Spleen (tissue), 13 donors: ENCODE measurements at places on chromosomes 13 and 19. TPM values are rescaled to one million over a fixed set of nuclear protein-coding genes. Genes with fewer than 3 reads are reported as not detected.
A peak's percentile ranks its signal among the peaks of the same experiment; 100 is the strongest.

ZNF627 gene
- polyA plus RNA-seq, result 4.5 TPM

MIR17HG gene
- polyA plus RNA-seq, result 6.0 TPM

TRPC4 gene
- polyA plus RNA-seq, result 0.10 TPM

MTRF1 gene
- polyA plus RNA-seq, result 17.8 TPM

SHC2 gene
- polyA plus RNA-seq, result 78.5 TPM

FFAR1 gene
- polyA plus RNA-seq, result 0.26 TPM

MRPL4 gene
- polyA plus RNA-seq, result 31.5 TPM

ZNF850 gene
- 0.51 TPM for polyA plus RNA-seq

NLRP7 gene
- polyA plus RNA-seq, result 0.09 TPM

IFNL1 gene
- not detected for polyA plus RNA-seq

ZNF681 gene
- polyA plus RNA-seq, result 1.7 TPM

TINCR gene
- 0.10 TPM for polyA plus RNA-seq

ZNF611 gene
- polyA plus RNA-seq, result 2.6 TPM

A1BG gene
- polyA plus RNA-seq, result 39.4 TPM

DNA sequence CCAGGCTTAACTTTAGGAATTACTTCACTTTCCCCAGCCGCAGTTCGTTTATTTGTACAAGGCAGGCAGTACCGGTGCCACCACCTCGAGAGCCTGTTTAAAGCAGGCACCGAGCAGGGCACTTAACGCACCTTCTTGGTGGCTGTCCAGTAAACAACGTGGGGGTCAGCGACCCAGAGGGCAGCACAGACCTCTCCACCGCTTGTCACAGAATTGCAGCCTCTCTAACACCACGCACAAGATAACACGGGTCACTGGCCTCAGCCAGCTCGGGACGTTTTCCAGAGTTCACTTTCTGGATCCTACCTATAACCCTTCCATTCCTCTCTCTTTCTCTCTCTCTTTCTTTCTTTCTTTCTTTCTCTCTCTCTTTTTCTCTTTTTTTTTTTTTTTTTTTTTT lies 16.8 kb upstream of the ELAVL1 start:
- no peaks in the 10 kb centered on the region for H3K36me3 ChIP-seq
- H3K4me3 ChIP-seq, result no peak overlapping the region
- no peak for DNase-seq
- no peaks in the 10 kb centered on the region for H3K4me1 ChIP-seq
- no peaks in the 10 kb centered on the region for H3K27me3 ChIP-seq

DNA sequence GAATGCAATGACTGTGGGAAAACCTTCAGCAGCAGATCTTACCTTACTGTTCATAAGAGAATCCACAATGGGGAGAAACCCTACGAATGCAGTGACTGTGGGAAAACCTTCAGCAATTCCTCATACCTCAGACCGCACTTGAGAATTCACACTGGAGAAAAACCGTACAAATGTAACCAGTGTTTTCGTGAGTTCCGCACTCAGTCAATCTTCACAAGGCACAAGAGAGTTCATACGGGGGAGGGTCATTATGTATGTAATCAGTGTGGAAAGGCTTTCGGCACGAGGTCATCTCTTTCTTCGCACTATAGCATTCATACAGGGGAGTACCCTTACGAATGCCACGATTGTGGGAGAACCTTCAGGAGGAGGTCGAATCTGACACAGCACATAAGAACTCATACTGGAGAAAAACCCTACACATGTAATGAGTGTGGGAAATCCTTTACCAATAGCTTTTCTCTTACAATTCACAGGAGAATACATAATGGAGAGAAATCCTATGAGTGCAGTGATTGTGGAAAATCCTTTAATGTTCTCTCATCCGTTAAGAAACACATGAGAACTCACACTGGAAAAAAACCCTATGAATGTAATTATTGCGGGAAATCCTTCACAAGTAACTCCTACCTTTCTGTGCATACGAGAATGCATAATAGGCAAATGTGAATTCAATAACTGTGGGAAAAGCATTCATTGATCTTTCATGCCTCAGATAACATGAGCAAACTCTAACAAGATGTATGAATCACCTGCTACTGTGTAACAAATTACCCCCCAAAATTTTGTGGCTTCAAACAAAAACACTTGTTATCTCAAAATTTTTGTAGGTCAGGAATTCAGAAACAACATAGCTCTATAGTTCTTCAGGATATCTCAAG lies 13.8 kb downstream of the ZNF557 start:
- H3K27me3 ChIP-seq, result no peaks in the 10 kb centered on the region
- no peak overlapping the region for H3K4me3 ChIP-seq
- peaks cover 78% of the 10 kb centered on the region for H3K36me3 ChIP-seq
- no peaks in the 10 kb centered on the region for H3K4me1 ChIP-seq
- H3K27ac ChIP-seq, result no peak overlapping the region

GRCh38 chr13:73708393-73708985 lies 425.7 kb downstream of the KLF12 start:
- no peaks in the 10 kb centered on the region for H3K27me3 ChIP-seq
- H3K27ac ChIP-seq, result no peak overlapping the region
- no peak overlapping the region for H3K4me3 ChIP-seq
- H3K36me3 ChIP-seq, result peaks cover 59% of the 10 kb centered on the region

DNA sequence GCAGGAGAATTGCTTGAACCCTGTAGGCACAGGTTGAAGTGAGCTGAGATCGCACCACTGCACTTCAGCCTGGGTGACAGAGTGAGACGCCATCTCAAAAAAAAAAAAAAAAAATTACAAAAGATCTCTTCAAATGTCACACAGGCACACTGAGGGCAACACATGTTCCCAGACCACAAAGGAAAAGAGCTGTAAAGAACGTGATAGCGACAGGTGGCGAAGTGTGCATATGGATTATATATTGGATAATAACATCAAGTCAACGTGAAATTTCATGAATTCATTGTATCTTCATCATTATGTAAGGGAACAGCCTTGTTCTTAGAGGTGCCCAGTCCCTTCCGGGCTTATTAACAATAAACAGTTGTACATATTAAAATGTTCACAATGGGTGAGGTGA lies 31.8 kb upstream of the DPP9 start:
- H3K4me3 ChIP-seq, result no peak overlapping the region
- H3K36me3 ChIP-seq, result no peaks in the 10 kb centered on the region
- H3K27me3 ChIP-seq, result peaks cover 11% of the 10 kb centered on the region
- H3K4me1 ChIP-seq, result peaks cover 10% of the 10 kb centered on the region
- no peak for DNase-seq
- H3K27ac ChIP-seq, result no peak overlapping the region

- no peaks in the 10 kb centered on the region for H3K36me3 ChIP-seq
- no peak for DNase-seq
- H3K4me3 ChIP-seq, result no peak overlapping the region
- no peaks in the 10 kb centered on the region for H3K27me3 ChIP-seq
- H3K4me1 ChIP-seq, result no peaks in the 10 kb centered on the region
Observed at GRCh38 chr19:39874404-39874803, 28.2 kb upstream of the FBL start.

DNA sequence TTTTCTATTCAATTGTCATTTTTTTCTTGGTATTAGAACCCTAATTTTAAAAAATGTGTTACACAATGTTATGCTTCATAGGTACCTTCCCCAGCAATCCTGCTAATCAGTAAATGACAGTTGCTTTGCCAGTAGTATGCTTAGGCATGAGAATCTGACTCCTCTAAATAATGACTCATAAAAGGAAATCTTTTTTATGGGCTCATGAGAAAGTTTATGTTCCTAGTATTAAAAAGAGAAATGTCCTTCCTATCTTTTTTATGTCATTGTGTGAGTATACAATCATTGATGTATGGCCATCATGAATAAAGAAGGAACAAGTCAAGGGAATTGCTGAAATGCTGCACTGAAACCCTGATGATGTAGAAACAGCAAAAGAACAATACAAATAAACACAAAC lies 1237.7 kb upstream of the PCDH20 start:
- H3K4me3 ChIP-seq, result no peak overlapping the region
- no peak overlapping the region for H3K27ac ChIP-seq
- no peaks in the 10 kb centered on the region for H3K4me1 ChIP-seq
- no peak for DNase-seq

- no peaks in the 10 kb centered on the region for H3K36me3 ChIP-seq
- DNase-seq, result peak; percentile 68
- no peaks in the 10 kb centered on the region for H3K4me1 ChIP-seq
Observed at GRCh38 chr19:351976-352625, 7.5 kb upstream of the MIER2 start.

DNA sequence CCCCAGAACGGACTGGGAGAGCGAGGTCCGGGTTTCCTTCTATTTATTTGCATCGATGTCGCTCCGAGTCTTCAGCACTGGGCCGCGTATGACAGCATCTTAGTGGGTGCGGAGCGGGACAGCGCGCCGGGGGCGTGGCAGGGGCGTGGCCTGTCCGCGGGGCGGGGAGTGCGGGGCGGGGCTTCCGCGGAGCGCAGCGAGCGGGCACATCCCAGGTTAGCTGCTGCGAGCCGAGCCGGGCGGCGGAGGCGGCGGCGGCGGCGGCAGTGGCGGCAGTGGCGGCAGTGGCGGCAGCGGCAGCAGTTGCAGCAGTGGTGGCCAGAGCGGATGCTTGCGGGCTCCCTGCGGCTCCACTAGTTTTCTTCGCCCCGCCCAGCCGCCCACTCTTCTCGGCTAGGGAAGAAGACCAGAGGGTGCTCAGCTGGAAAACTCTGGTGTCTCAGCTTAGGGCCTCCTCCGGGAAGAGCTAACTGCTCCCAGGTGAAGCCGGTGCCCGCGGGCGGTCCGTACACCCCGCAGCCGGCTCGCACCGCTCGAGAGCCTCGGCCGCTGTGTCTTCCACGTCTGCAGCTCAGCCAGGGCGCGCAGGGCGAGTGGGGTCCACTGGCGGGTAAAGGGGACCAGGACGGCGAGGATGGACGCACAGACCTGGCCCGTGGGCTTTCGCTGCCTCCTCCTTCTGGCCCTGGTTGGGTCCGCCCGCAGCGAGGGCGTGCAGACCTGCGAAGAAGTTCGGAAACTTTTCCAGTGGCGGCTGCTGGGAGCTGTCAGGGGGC lies at the start of gene GPC5:
Gene GPC5, plus strand, starts transcription at position 209 of the 776 bp plus-strand sequence.
- peaks cover 19% of the 10 kb centered on the region for H3K4me1 ChIP-seq
- DNase-seq, result peak; percentile 94
- no peaks in the 10 kb centered on the region for H3K36me3 ChIP-seq
- H3K27ac ChIP-seq, result no peak within 1 kb of the TSS

DNA sequence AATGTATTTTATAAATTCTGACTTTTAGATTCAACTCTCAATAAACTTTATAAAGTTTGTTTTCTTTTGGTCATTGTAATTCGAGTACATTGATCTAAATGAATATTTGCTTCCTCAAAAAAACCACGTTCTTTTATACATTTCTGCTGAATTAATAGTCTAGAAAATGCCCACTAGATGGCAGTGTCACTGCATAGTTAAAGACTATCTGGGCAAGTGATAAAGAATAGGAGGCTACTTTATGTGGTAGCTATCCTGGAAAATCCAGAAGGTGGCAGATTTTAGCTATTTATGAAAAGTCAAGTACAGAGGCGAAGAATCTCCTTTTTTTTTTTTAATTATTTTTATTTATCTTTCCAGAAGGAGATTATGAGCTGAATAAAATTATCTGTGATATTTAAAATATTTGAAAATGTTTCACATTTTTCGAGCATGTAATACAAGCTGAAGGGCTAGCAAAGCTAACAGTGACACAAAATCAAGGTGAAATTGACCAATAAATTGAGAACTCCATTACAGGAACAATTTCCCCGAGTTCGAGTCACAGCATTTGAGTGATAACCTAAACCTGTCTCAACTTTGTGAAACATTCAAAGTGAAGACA lies 221.8 kb downstream of the OLFM4 start:
- no peaks in the 10 kb centered on the region for H3K4me1 ChIP-seq
- no peak overlapping the region for H3K27ac ChIP-seq
- H3K27me3 ChIP-seq, result peaks cover 4% of the 10 kb centered on the region
- H3K36me3 ChIP-seq, result no peaks in the 10 kb centered on the region

GRCh38 chr13:94849254-94849653 lies 136.9 kb upstream of the SOX21 start:
- DNase-seq, result no peak
- H3K4me3 ChIP-seq, result no peak overlapping the region

GRCh38 chr13:73065036-73065435 lies 6.2 kb downstream of the KLF5 start:
- H3K4me1 ChIP-seq, result peaks cover 3% of the 10 kb centered on the region
- no peaks in the 10 kb centered on the region for H3K36me3 ChIP-seq
- no peak overlapping the region for H3K4me3 ChIP-seq
- H3K27me3 ChIP-seq, result peaks cover 6% of the 10 kb centered on the region

DNA sequence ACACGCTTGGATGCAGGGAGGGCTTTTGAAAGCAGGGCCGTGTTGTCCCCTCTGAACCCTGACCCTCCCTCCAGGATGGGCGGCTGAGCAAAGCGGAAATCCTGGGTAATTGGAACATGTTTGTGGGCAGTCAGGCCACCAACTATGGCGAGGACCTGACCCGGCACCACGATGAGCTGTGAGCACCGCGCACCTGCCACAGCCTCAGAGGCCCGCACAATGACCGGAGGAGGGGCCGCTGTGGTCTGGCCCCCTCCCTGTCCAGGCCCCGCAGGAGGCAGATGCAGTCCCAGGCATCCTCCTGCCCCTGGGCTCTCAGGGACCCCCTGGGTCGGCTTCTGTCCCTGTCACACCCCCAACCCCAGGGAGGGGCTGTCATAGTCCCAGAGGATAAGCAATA lies 15.2 kb downstream of the RCN3 start:
- no peak overlapping the region for H3K4me3 ChIP-seq
- H3K4me1 ChIP-seq, result peaks cover 12% of the 10 kb centered on the region
- H3K36me3 ChIP-seq, result peaks cover 61% of the 10 kb centered on the region

DNA sequence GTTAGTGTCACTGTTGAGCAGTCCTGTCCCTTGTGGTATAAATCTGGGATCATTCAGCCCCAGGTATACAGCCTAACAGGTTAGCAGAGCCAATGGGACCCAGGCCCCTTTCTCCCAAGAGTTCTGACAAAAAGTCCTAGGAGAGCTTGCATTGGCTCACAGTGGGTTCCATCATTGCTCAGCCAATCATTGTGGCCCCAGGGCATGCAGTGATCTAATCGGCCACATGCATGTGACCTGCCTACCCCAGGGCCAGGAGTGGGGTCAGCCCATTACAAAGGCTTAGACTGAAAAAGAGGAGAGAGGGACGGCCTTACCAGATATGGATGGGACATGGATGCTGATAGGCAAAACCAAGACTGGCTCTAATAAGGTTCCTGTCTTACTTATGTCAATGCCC lies 41.1 kb downstream of the SPTBN4 start:
- H3K4me3 ChIP-seq, result no peak overlapping the region
- DNase-seq, result no peak
- H3K36me3 ChIP-seq, result no peaks in the 10 kb centered on the region

GRCh38 chr13:46893221-46893740 lies 3.6 kb downstream of the HTR2A start:
- no peaks in the 10 kb centered on the region for H3K36me3 ChIP-seq
- H3K27ac ChIP-seq, result no peak overlapping the region
- no peak for DNase-seq
- H3K4me3 ChIP-seq, result no peak overlapping the region
- peaks cover 5% of the 10 kb centered on the region for H3K27me3 ChIP-seq

GRCh38 chr19:5827891-5828660 lies 11.4 kb downstream of the FUT6 start:
- peak; percentile 95 for DNase-seq
- H3K36me3 ChIP-seq, result no peaks in the 10 kb centered on the region
- H3K4me3 ChIP-seq, result peak overlapping the region; percentile 54
- peak overlapping the region; percentile 78 for H3K27ac ChIP-seq
- no peaks in the 10 kb centered on the region for H3K27me3 ChIP-seq

- no peaks in the 10 kb centered on the region for H3K4me1 ChIP-seq
- H3K27me3 ChIP-seq, result no peaks in the 10 kb centered on the region
- H3K36me3 ChIP-seq, result no peaks in the 10 kb centered on the region
- DNase-seq, result no peak
- no peak overlapping the region for H3K27ac ChIP-seq
Observed at GRCh38 chr13:84896128-84896527, 903.1 kb downstream of the SLITRK6 start.
